Glomerular endothelial cell (primary cell): ENCODE measurements at places on chromosomes 7 and 10.

GRCh38 chr7:20558963-20559716 is 56.3 kb upstream of the ABCB5 start:
- no peak for DNase-seq

DNA sequence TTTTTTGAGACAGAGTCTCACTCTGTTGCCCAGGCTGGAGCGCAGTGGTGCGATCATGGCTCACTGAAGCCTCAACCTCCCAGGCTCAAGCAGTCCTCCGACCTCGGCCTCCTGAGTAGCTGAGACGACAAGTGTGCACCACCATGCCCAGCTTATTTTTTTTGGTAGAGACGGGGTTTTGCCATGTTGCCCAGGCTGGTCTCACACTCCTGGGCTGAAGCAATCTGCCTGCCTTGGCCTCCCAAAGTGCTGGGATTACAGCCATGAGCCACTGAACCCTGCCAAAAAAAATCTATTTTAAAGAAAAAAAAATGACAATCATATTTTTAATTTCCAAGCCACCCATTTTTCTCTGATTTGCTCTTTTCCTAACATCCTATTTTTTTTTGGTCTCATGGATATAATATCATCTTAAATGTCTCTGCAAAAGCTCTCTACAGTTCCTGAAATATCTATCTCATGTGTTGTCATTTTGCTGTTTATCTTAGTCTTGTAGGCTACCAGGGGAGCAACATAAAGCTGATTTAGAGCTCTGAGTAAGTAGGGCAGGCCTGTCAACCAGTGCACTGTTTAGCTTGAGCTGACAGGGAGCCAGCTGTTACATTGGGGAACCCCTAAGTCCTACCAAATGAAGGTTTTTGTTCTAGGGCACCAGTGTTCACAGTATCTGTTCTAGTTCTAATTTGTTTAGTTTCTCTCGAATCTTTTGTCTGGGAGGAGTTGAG is 29.9 kb upstream of the HBP1 start:
- no peak for DNase-seq

DNA sequence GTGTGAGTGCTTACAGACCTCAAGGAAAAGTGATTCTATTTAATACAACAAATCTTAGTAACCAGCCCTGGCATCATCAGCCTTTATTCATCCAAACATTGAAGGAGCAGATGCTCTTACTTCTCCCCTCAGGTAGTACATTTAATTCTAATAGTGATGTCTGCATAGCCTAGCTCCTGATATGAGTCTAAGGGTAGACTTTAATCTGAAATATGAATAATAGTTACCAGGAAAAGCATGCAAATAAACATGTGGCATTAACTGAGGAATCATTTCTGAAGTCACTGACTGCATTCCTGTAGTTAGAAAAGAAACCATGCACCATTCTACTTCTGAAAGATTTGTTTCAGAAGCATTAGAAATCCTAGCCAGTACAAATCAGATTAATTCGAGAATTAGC is 25.7 kb upstream of the LMBR1 start:
- DNase-seq = no peak

DNA sequence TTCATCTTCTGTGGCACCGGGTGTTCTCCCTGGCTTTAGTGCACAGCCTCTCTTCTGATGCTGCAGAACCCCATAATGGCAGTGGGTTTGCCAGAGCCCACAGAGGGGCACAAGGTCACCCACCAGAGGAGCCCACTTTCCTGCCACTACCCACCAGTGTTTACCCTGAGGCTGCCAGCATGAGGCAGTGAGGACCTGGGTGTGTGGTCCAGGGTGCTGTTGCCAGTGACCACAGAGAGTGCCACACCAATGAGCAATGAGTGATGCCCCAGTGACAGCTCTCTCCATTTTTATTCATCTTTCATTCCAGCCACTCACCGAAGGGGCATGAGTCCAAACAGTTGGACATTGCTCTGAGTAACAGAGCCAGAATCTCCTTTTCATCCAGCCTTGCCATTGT is 34.8 kb downstream of the MTURN start:
- DNase-seq = no peak

GRCh38 chr10:114044247-114045135 is 825 bp downstream of the ADRB1 start:
- DNase-seq = no peak

DNA sequence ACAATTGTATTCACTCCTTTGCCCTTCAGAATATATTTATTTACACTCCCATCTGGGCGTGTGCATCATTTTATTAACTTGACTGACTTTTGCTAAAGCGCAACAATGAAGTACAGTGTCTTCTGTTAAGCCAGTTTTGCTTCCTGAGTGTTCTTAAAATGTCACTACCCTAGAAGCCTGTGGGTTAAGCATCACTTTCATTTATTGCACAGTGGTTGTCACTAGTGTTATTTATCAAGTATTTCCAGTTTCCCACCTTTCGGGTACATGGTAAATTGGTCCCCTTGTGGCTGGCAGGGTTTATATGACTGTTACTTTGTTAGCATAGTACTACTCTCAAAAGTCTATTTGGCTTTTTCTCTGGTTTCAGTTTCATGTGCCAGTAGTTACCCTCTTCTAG is 3.3 kb downstream of the HILPDA start:
- DNase-seq = no peak
